ENCODE measurements at places on chromosomes 7 and 10.

DNA sequence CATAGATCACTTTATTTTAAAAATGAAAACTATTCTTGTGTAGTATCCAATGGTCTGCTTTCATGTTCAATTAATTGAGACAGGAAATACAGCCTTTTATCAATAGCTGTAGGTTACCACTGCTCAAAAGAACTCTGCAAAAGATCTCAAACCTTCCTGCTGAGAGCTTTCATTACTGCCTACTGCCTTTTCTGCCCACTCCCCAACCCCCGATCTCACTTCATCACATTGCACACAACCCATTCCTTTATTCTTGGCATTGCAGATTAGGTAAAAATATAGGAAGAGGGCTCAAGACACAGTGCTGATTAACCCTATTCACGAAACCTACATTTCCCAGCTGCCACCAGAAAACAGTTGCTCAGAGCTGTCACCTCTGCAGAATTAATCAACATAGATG lies 171.4 kb downstream of the BTAF1 start:
- no peak for DNase-seq

DNA sequence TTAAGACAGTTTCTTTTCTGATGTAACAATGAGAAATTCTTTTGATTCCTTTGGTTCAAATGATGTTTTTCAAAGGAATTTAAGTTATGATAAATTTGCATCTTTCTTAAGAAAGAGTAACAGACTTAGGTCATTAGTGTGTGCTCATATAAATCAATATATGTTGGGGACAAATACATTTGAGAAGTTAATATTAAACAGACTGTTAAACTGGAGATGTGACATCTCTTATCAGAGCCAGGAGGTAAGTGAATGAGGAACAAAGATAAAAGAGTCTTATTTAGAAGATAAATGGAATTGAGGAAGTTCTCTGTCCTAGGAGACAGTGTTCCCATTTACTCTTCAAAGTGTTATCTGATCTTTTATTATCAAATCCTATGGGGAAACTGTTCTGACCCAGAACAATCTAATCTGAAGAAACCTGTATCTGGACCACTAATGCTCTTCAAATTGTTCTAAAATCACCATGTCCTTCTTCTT lies 104.8 kb upstream of the LAMB4 start:
- DNase-seq: no peak

GRCh38 chr10:1659221-1659791 lies 78.0 kb downstream of the ADARB2 start:
- no peak for DNase-seq

GRCh38 chr7:134016223-134016941 lies 110.8 kb upstream of the LRGUK start:
- no peak for DNase-seq

All from activated CD4-positive, alpha-beta T cell treated with anti-CD3 and anti-CD28 coated beads, Interleukin-2, amount 50 U/mL, for 24 hours (primary cell).